ENCODE measurements at places on chromosomes 16 and 17.

DNA sequence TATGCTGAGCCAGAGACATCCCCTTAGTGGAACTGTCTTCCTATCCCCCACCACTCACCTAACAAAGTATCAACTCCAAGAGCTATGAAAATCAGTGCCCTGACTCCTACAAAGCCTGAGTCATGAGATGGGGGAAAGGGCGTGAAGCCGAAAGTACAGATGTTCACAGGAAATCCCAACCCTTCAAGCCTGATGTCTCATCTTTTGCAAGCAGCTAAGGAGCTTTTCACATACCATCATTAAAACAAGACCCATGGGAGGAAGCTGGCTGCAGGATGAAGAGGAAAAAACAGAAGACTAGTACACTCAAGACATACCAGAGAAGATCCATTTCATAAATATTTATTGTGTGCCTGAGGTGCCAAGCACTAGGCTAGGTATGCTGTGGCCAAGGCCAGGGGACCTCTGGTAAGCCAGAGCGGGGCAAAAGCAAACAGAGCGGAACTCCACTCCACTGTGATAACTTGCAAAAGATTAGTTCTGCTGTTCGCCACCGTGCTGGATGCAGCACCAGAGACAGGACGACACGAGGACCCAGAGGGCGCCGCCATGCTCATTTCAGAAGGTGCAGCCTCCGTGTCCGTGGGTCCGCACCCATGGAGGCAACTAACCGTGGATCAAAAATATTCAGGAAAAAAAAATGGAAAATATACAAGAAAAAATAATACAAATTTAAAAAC is 4.5 kb upstream of the MNT start:
- DNase-seq, result no peak
- no peak overlapping the region for H3K27ac ChIP-seq
- H3K4me1 ChIP-seq, result no peaks in the 10 kb centered on the region
- H3K36me3 ChIP-seq, result no peaks in the 10 kb centered on the region

DNA sequence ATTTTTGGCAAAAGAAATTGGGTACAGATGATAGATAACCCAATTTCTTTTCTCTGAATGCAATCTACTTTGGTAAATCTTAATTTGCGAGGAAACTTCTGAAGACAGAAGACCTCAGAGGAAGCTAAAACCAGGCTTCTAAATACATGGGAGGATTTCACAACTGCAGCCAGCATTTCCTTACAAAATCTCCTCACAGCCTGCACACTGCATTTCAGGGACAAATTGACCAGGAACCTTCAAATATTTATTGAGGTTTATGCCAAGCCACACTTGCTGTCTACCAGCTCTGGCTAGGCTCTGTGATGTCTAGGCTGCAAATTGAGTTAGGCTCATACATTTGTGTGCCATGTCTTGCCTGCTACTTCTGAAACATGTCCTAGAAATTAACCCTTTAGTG is 167.3 kb upstream of the CDH5 start:
- no peaks in the 10 kb centered on the region for H3K27me3 ChIP-seq
- H3K27ac ChIP-seq, result no peak overlapping the region
- no peak for DNase-seq
- H3K36me3 ChIP-seq, result no peaks in the 10 kb centered on the region

DNA sequence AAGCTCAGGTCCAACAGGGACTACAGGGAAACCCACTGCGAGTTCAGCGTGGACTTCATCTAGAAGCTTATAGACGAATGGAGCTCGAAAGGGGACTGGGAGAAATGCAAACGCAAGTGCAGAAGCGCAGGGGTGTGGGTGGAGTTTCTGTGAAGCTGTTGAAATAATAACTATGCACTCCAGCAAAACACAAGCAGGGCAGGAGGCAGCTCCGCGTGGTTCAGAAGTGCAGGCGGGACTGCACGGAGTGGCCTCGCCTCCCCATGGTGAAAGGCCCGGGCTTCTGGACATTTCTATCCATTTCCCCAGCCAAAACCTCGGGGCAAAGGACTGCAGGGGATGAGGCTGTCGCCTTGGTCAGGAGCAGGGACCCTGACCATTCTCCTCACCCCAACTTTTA is 74.5 kb downstream of the ZNF423 start:
- DNase-seq, result no peak
- H3K27me3 ChIP-seq, result no peaks in the 10 kb centered on the region
- H3K4me1 ChIP-seq, result peaks cover 8% of the 10 kb centered on the region
- H3K27ac ChIP-seq, result no peak overlapping the region
- H3K4me3 ChIP-seq, result no peak overlapping the region
- no peaks in the 10 kb centered on the region for H3K36me3 ChIP-seq

- H3K4me1 ChIP-seq, result no peaks in the 10 kb centered on the region
- H3K4me3 ChIP-seq, result no peak overlapping the region
- no peak overlapping the region for H3K27ac ChIP-seq
- H3K36me3 ChIP-seq, result no peaks in the 10 kb centered on the region
- no peak for DNase-seq
These were observed 35.4 kb upstream of the LITAF start for GRCh38 chr16:11621920-11622651.

Data from iPS DF 6.9 (cell line).